ENCODE measurements at places on chromosomes 3 and 15.

DNA sequence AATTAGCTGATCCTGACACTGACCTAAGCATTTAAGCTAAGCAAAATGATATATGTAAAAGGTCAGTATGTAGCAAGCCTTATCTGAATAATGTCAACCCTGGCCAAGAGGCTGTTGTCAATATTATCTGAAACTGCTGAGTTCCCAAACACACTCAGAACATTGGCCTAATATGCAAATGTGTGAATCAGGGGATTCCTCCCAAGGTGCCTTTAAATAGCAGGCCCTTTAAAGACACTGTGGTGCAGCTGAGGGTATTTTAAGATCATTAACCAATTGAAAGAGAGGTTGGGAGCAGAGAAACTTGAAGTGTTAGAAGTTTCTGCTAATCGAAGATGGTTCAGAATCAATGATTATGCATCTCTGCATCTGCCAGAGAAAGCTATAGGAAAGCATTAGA lies 207.0 kb downstream of the NTRK3 start:
- no peak for DNase-seq

DNA sequence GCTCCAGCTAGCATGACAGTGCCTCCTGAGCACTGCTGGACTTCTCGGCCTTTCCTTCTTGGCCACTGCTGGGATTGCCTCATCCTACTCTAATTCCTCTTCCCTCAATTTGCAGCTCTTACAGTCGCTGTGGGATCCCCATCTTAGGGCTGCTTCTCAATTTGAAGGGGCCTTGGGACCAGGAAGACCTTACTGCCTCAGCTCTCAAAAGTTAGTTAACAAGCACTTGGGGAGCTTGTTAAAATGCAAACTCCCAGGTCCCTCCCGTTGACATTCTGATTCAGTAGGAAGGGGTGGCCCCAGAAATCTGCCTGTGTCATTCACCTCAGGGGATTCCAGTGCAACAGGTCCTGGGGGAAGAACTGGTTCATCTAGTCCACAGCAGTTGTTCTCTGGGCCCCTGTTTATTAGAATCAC lies 14.8 kb downstream of the BDH1 start:
- DNase-seq, result no peak

- DNase-seq, result no peak
Measured at GRCh38 chr3:132787616-132788300, 65.5 kb upstream of the NPHP3 start.

- DNase-seq, result no peak
Measured at GRCh38 chr3:143150071-143150470, 30.5 kb downstream of the CHST2 start.

GRCh38 chr3:85725809-85726208 lies 767.0 kb downstream of the CADM2 start:
- DNase-seq, result no peak

DNA sequence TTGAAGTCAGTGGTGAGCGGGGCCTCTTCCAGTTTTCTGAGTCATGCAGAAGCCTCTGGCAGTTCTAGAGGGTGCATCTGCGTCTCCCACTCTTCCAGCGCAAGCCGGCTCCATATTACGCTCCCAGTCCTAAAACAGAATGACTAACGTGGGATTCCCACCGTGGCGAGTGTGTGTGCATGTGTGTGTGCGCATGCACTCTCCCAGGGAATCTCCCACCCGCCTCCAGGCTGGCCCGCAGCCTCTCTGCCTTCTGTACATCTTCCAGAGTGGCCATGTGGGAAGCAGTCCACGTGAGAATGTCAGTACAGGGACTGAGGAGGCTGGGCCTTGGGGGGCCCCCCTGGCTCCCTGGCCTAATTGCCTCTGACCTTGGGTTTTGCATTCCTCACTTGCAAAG lies 87.7 kb downstream of the LSM3 start:
- no peak for DNase-seq

DNA sequence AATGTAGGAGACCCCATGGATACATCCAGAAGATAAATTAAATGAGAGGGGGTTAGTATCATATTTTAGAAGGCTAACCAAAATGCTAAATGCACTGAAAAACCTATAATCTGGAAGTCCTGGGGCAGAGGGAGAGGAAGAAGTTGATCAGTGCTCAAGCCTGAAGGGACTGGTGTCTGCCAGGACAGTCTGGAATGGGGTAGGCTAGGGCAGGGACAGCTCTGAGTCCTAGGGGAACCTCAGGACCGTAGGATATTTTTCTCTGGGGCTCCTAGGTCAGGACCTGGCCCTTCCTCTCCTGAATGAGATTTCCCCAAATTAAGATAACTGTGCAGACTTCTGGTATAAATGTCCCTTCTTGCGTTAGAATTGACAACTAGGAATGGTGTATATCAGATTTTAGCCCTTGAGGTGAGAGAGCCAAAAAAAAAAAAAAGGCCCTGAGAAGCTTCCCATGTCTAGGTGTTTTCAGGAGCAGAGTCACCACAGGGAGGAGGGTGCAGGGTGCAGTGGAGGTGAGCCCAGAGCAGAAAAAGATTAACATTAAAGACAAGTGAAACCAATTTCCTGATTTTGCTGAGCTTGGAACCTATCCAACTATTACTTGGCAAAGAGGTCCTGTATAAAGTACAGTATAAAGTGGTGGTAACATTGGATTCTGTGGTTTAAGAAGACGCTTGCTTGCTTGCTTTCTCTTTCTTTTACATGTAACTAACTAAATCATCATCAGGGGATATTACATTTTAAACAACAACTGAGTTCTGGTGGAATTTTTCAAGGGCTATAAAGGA lies 63.5 kb downstream of the HACD2 start:
- no peak for DNase-seq

- DNase-seq, result no peak
Measured at GRCh38 chr15:70195587-70196305, 98.0 kb upstream of the TLE3 start.

- DNase-seq, result no peak
Measured at GRCh38 chr15:98906712-98907083, 100.9 kb downstream of the PGPEP1L start.

DNA sequence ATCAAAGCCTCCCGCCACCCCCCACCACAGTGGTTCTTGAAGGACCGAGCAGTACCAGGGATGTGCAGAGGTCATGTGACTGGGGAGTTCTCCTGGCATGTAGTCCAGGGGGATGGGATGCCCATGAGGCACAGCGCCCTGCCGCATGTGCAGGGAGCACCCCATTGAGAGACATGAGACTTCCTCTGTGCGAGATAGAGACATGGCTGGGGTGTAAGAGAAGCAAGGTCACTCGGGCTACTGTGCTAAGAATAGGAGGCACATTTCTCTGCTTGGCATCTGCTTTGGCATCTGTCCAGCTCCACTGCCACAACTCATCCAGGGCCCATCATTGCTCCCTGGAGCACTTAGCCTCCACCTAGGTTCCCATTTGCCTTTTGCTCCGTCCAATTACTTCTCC lies 2.4 kb upstream of the CYP1A1 start:
- no peak for DNase-seq

- no peak for DNase-seq
Measured at GRCh38 chr3:43014956-43015355, 35.8 kb downstream of the GASK1A start.

- no peak for DNase-seq
Measured at GRCh38 chr3:104040896-104041295, 1325.8 kb upstream of the ALCAM start.

GRCh38 chr3:53799338-53799865 lies 46.8 kb downstream of the CHDH start:
- no peak for DNase-seq

- DNase-seq, result no peak
Measured at GRCh38 chr3:117045143-117045542, 335.6 kb downstream of the TUSC7 start.

DNA sequence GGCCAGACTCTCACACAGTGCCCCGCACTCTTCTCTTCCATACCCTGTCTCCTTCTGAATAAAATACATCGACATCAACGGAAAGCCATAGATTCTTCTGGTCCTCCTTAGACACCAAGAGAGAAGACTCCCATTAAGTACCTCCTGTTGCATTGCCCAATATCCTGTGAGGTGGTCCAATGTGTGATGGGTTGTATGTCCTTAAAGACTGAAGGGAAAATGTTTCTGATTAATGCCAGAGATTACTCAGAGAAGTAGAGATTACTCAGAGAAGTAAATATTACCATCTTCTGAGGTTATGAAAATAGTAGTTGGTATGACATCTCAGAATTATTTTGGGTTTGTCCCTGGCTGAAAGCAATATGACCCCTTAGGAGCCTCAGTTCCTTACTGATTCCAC lies 60.8 kb upstream of the GALNT15 start:
- DNase-seq, result no peak

DNA sequence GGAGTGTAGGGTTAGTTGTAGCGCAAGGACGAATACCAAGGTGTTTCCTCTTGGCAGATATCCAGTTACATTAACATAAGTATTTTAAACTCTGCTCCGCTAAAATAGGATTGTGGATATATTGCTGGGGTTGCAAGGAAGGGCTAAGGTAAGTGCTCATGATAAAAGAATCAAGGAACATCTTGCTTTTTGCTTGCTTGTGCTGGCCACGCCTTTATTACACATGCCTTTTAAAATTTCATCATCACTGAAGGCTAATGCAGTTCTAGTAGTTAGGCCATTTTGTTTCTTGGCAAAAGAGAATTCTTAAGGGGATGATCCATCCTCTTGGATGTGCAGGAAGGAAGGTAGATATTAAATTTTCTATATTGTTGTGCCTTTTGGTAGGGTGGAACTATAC lies 415.6 kb upstream of the TPM1 start:
- DNase-seq, result no peak

DNA sequence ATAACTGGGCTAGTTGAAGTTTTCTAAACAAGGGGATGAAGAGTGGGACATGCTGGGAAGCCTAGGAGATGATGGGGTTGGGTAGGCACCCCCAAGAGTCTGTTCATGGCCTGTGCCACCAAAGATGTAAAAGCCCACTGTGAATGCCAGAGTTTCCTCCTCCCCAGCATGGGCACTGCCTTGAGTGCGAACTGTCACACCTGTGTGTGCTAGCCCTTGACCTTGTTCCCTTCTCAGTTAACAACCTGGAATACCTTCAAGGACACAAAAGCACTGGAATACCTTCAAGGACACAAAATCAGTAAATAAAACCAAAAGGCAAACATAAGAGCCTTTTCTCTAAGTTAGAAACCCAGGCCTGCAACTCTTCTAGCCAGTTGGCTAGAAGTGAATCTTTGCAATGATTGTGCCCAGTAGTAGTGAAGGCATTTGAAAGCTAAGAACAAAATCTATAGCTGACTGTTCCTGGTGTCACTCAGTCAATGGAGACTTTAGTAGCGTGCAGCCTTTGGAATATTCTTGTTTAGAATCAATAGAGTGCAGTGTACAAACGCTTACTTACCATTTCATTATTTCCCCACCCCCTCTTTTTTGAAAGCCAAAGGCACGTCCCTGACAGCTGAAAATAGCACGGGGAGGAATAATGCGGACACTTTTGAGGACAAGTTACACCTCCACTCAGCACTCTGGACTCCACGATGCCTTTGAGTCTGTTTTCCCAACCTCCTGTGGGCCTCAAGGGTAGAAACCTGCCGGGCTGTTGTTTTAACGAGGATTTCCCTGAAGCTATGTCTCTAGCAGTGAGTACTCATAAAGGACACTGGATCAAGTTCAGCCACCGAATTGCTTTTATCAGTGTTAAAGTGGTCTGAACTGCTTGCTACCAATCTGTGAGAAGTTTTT lies 24.2 kb downstream of the PSMD6 start:
- DNase-seq, result no peak

DNA sequence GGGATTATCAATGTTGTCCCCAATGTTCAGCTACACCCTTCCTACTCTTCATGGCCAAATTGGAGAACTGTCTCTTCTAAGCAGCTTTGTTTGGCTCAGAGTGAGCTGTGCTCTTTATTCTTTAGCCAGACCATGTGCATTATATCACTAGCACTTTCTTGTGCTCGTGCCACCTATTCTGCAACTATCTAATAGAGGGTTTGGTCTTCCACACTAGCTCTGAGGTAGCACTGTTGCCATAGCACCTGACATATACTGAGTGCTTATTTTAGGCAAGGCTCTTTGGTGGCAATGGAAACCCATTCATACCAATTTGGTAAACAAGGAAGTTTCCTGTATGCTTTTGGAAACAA lies 394.3 kb upstream of the C2CD4B start:
- DNase-seq, result no peak

GRCh38 chr15:100966997-100967396 lies 47.8 kb downstream of the LRRK1 start:
- no peak for DNase-seq

DNA sequence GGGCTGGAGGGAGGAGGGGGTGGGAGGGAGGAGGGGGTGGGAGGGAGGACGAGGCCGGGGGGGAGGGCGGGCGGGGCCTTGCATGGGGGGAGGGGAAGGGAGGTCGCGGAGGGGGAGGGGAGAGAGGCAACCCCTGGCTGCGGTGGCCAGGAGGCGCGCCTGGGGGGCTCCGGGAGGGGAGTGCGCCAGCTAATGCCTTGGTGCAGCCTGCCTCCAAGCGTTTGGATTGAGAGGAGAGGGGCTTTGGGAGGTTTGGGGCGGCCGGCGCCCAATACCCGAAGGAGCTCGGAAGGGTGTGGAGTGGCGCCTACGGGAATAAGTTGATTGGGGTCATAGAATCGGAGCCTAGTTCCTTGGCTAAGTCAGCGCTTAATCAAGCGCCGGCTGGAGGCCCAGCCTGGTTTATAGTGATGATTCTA lies 557 bp downstream of the TFG start:
- DNase-seq, result peak; percentile 12

DNA sequence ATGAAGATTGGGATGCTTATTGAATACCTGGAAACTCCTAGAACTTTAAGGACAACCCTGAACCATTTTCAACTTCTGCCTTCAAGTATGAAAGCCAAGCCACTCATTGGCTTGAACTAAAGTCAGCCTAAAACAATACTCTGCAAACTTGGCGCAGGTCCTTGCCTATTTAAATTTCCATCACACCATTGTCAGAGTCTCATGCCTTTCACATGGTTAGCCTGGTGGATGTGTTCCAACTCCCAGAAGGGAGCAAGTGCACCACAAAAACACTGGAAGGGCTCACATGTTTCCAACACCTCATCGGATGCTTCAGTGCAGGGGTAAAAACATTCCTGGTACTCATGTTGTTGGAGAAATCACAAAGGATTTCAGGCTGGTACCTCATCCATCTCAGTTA lies 511.6 kb upstream of the MDFIC2 start:
- no peak for DNase-seq

- no peak for DNase-seq
Measured at GRCh38 chr3:49434731-49435130, 5.6 kb upstream of the NICN1 start.

DNA sequence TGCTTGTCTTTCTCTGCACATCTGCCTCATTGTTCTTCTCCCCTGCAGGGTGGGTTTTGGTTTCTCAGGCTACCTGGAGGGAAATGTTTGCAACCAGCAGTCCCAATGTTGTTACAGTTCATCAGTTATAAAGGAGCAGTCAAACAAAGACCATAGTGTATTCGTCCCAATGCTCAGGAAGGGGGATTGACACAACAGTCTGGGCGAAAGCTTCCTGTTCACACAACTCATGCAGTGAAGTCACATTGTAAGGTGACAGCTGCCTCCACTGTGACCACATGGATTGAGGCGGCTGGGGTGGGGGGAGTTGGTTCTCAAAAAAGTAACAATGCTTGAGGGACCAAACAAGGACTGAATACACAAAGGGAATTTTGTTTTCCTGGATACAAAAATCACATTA lies 28.8 kb upstream of the TF start:
- DNase-seq, result no peak

GRCh38 chr3:77081240-77081661 lies 41.4 kb downstream of the ROBO2 start:
- DNase-seq, result no peak
